EL (cell line): ENCODE measurements at places on chromosomes 1 and 21.

DNA sequence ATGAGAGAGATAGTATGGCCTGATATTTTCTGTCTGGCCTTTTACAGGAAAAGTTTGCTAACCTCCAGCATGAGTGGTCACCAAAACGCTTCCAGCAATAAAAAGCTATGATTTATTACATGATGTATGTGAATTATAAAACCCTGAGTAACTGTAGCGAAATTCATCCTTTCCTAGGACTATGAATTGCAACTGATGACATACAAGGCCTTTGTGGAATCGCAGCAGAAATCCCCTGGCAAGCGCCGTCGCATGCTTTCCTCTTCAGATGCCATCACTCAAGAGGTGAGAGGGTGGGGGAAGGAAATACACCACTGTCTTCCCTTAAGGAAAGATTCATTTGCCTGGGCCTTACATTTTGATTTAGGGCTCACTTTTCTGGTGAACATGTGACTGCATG, 117.9 kb downstream of the MACF1 start:
- no peak for DNase-seq

GRCh38 chr1:11078631-11079030, 18.8 kb upstream of the SRM start:
- peak; percentile 47 for DNase-seq

DNA sequence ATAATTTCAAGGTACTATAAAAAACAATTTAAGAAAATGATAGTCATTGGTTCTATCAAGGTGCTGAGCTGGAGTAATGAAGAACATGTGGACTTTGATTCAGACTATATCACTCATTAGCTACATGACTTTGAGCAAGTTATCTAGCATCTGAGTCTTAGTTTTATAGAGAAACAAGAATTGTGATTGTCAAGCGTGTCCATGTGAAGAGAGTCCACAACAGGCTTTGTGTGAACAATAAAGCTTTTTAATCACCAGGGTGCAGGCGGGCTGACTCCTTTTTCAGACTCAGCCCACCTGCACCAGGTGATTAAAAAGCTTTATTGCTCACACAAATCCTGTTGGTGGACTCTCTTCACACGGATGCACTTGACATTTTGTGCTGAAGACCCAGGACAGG, 26.6 kb upstream of the DMRTB1 start:
- DNase-seq, result no peak

- peak; percentile 54 for DNase-seq
Measured at GRCh38 chr1:159318784-159319551, 16.8 kb downstream of the FCER1A start.

GRCh38 chr1:116379057-116379630, 6.1 kb downstream of the ATP1A1 start:
- DNase-seq, result no peak

DNA sequence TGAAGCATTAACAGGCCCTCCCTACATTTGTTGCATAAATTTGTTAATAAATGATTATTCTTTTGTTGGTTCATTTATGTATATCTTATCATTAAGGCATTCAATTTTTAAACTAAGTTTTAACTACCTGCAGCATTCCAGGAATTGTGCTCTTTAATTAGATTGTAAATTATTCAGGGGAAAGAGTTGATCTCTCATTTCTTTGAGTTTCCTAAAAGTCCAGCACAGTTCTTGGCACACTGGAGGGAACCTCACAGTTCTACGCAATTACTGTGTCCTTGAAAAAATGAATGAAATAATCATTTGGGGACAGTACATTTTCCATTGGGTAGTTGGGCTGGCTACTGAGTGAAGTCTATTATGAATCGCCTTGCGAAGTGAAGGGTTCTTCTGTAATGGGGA, 493 bp upstream of the STXBP3 start:
- no peak for DNase-seq

GRCh38 chr1:223727541-223727940, 15.2 kb downstream of the CAPN2 start:
- no peak for DNase-seq

- DNase-seq, result peak; percentile 66
Measured at GRCh38 chr1:201902198-201902597, 13.5 kb downstream of the SHISA4 start.

DNA sequence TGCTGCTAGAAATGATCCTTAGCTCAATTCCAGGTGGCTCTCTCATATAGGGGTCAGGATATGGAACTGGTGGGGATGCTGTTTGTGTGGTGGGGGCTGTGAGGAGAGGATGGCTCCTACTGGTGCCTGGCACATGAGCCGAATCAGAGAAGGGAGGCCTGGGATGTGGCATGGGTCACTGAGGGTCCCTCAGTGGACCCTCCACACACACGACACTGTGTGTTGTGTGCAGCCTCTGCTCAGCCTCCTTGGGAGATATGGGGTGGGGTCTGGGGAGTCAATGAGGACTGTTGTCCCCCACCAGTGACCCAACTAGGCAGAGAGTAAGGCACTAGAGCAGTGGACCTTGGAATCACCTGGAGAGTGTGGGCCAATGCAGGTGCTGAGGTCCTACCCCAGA, 3.2 kb upstream of the LRRN2 start:
- no peak for DNase-seq

DNA sequence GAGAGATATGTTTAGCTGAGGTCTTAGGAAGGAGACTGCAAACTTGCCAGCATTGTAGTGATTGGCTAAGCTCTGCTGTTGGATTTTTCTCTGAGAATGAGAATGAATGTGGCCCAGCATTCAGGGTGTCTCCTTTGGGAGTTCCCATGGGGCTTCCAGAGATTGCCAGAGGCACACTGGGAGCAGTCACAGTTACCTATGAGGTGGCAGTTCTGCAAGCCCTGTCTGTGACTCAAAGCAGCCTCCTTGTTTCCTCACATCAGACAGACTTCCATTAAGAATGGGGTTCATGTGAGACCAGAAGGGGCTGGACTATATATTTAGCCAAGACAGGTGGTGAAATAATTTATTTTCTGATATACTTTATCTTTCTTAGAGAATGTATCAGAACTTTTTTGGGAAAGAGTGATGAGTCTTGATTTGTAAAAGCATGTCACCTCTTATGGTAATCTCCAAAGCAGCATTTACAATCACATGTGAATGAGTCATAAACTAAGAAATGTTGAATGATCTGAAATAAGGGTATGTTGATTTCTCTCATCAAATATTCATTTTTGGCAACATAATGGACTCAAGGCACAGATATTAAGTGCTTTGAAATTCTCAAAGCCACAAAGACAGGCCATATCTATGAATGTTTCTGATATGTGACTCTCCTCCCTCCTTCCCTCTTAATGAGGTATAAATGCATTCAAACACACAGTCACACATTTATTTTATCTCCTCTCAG, 9.5 kb upstream of the SLC19A2 start:
- DNase-seq, result no peak

- no peak for DNase-seq
Measured at GRCh38 chr1:39348278-39348677, 143.2 kb upstream of the BMP8A start.

DNA sequence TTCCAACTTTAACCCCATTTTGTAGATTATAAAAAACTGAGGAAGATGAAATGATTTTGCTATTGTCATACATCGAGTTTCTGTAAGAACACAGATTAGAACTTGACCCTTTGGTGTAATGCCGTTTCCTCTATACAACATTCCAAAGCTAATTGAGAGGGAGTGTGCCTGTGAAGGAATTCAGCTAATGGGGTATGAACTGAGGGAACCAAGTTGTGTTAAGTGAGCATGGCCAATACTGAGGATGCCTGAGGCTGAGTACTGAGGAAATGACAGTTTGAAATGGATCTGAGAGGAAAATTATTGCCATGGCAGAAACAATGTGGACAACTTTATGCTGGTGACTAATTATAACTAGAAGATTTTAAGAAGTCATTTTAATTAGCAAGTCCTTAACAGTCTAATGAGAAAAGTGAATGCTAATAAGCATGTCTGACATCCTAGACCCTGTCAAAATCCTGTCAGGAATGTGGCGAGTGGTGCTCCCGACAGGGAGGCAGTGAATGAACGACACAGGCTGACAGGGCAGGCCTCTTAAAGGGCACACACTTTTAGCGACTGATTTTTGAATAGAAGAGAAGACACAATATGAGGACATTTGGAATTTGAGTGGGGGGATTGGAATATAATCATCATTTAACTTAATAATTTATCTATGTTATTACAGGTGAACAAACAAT, 262.5 kb downstream of the HLX start:
- DNase-seq, result no peak

GRCh38 chr1:87844251-87844650, 515.6 kb downstream of the LMO4 start:
- DNase-seq, result no peak

- DNase-seq, result peak; percentile 13
Measured at GRCh38 chr1:212814537-212815334, 23.0 kb downstream of the TATDN3 start.

- peak; percentile 27 for DNase-seq
Measured at GRCh38 chr1:162755306-162755705, 35.2 kb upstream of the HSD17B7 start.

DNA sequence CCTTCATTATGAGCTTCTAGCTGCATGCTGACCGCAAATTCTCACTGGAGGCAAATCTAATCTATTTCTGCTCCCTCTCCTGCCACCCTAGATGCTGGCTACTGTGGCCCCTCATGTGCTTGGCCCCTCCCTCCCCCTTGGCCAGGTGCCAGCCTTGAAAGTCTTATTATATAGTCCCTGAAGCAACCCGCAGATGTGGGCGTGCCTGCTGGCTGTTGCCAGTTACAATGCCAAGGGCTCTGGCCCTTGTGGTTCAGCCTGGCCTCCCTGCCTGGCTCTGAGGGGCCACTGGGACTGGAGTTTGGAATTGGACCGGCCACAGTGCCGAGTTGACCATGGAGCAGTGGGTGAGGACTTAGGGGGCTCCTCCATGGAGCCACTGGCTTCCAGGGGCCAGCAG, 78.9 kb upstream of the ACTRT2 start:
- DNase-seq, result no peak

DNA sequence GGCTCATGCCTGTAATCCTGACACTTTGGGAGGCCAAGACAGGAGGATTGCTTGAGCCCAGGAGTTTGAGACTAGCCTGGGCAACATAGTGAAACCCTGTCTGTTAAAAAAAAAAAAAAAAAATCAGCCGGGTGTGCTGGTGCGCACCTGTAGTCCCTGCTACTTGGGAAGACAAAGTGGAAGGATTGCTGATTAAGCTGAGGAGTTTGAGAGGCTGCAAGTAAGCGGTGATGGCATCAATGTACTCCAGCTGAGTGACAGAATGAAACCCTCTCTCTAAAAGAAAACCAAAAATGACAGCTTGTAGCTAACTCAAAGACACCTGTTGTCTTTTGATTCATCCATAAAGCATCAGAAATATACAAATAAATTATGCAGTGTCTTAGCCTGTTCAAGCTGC, 31.8 kb downstream of the SIPA1L2 start:
- DNase-seq, result no peak

DNA sequence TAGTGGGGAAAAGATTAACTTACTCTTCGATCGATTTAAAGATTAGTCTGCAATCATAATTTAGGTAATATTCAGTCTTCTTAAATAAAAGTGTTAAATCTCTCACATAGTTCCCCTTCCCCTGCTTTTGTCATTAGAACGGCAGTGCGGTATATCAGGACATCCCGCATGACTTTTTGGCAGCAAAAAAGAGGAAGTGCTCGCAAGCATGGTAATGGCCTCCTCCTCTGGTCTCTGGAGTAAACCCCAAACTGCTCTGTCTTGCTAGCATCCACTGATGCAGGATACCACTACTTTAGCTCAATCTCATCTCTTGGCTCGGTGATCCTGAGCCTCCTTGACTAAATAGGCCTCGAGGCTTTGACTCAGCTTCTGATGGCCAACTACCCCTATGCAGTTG, 78.7 kb upstream of the VAV3 start:
- DNase-seq, result no peak

- no peak for DNase-seq
Measured at GRCh38 chr1:116134476-116134773, 23.2 kb downstream of the MAB21L3 start.

DNA sequence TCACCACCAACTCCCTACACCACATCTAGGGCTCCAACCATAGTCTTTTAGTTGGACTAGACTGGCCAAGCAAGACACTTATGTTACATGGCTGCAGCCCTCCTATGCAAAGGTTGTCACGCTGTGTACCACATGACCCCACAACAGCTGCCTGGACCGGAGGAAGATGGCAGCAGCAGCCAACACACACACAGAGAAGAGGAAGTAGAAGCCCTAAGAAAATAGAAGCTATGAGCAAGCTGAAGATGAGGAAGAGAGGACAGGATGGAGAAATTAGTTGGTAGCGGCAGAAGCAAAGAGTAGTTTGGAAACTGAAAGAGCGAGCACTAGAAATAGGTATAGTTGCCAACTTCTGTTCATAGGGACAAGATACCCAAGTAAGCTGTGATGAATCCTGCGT, 60.8 kb upstream of the RALGPS2 start:
- no peak for DNase-seq

- DNase-seq, result no peak
Measured at GRCh38 chr1:58481962-58482361, 64.6 kb downstream of the OMA1 start.

DNA sequence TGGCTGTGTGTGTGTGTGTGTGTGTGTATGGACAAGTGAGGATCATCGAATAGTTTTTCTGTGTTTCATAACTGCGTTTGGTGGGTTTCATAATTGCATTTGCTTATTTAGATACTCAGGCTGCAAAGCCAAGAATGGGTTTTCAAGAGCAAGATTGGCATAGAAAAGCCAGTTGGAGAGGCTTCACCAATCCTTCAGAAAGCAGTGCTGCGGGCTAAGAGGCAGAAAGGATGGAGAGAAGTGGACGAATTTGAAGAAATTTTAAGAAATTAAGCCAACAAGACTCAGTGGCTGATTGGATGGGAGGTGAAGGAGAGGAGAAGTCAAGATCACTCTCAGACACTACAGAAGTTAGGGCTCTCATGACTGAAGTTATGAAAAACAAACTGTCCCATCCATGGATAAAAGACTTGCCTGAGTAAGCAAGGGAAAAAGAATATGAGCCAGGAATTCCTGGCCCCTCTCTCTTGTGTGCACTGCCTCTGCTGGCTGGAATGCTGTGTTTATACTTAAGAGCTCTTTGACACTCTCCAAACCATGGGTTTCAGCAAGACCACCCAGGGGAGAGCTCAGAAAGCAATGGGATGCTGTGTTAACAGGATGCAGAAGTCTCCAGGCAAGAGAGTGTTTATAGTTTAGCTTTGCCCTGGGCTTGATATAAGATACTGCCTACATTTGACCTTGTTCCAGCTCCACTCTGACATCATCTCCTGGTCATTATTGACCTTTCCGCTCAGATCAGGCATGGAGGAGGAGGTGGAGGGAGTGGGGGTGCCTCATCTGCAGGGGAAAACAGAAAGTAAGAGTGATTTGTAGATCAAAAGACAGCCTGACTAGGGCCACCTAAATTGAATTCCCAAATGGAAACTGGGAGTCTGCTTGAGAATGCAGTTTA, 232.0 kb upstream of the PLXNA2 start:
- peak; percentile 41 for DNase-seq
